ENCODE measurements at places on chromosomes 11 and 22.

- no peak for DNase-seq
Measured at GRCh38 chr11:102320188-102320587, 2.9 kb downstream of the BIRC3 start.

GRCh38 chr11:126310992-126311310, 7.1 kb downstream of the DCPS start:
- no peak for DNase-seq

GRCh38 chr11:102599642-102600261, 25.4 kb downstream of the MMP20 start:
- DNase-seq = peak; percentile 6

GRCh38 chr11:65125197-65126056, 3.3 kb downstream of the MRPL49 start:
- no peak for DNase-seq

- DNase-seq = no peak
Measured at GRCh38 chr11:67997475-67997921, 6.4 kb downstream of the UNC93B1 start.

DNA sequence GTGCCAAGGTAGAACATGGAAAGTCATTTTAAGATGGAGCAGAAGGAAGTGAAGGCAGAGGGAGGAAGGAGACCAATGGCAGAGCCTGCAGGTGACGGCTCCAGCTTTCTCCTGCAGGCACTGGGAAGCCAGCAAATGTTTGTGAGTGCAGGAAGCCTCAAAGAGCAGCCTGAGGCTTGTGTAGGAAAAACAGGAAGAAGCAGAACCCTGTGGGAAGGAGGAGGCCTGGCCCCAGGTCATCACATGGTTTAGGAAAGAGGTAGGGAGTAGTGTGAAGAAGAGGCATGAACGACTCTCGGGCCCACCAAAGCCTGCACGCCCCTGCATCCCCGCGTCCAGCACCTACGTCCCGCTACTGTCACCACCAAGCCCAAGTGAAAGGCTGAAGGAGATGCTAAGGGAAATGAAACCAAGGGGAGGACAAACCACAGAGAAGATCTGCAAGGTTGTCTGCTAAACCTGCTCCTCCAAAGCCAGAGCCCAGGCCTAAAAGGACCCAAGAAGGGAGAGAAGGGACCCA, 151.5 kb downstream of the CHST1 start:
- no peak for DNase-seq

DNA sequence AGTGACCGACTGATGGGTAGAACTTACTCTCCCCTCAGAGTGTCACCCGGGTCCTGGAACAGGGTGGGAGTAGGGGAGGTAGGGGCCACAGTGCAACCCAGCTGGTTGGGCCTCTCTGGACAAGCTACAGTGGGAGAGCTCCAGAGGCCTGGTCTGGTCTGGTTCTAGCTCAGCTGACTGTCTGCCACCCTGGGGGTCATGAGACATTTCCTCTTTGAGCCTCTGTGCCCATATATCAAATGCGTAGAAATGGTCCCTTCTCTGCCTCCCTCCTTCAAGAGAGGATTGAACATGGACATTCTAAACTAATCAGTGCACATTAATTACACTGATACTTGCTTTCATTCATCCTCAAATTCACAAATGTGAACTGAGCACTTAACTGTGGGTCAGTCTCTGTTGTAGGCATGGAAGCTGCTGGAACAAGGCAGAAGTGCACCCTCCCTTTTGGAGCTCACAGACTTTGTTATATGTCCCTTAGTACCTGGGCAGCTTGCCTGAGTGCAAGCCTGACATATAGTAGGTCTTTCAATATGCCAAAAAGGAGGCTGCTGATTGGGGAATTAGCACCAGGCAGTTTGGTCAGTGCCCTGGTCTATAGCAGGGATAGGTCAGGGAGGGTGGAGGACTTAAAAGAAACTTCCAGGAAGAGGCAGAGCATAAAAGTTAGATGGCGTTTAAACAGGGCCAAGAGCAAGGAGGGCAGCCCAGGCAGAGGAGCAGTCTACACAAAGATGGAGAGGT, 25.7 kb downstream of the ARHGEF17 start:
- no peak for DNase-seq

DNA sequence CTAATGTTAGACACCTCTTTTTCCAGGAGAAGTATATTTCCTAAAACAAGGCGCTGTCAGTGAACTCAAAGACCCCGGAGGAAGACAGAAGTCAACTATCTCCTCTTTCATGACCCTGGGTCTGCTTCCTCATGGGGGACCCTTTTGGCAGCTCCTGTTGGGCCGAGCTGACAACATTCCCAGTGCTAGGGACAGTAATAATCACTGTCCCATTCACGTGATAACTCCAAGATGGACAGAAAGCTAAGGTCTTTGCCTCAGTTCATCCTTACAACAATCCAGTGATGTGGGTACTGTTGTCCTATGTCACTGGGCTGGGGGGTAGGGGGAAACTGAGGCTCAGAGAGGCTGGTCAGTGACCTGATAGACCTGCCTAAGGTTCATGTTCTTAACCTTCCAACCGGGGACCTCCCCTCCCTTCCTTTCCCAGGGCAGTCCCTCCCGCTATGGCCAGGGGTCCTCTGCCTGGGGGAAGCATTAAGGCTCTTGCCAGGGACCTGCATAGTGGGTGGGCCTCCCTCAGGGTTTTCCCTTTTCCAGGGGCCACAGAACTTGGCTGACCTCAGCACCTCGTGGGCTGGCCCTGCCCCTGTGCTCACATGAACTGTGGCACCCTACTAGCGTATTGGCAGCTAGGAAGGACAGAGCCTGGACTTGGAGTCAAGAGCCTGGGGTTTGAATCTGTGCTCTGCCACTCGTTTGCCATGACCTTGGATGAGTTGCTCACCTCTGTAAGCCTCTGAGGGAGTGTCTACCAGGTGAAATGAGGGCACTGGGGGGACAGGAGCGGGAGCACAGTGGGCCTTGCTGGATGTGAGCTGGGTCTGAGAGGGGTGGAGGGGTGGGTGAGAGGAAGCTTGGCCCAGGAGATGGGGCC, 53.6 kb downstream of the LRRC32 start:
- no peak for DNase-seq

All from hematopoietic multipotent progenitor cell treated with erythropoietin and hydrocortisone succinate and interleukin-3 and kit ligand, for 8 days (in vitro differentiated cells).